WTC11 (cell line): ENCODE measurements at places on chromosomes 2 and 18. TPM values are rescaled to one million over a fixed set of nuclear protein-coding genes. Genes with fewer than 3 reads are reported as not detected.

DNA sequence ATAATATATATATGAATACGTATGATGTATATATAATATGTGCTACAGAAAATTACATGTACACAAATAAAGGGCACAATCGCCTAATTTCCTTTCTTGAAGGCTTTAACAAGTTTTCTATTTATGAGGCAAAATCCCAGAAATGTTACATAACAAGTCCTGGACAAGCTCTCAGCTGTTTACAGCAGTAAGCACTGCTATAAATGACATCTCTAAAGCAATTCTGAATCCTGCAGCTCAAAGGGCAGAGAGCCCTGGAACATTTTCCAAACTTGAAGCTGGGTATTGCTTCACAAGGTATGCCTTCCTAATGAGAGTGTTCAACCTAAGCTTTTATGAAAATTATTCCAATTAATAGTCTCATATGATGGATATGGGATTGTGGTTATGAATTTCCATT lies 222.3 kb upstream of the GCFC2 start:
- no peak for DNase-seq

Gene GAREM2
- 17.4 to 18.9 TPM (median 17.6 TPM) in 3 replicates for total RNA-seq

Gene NYAP2
- not detected in 3 replicates for total RNA-seq

Gene TBR1
- total RNA-seq, result not detected in 3 replicates

Gene REG3A
- 0.37 TPM in 1 of 3 replicates, not detected in the others for total RNA-seq

DNA sequence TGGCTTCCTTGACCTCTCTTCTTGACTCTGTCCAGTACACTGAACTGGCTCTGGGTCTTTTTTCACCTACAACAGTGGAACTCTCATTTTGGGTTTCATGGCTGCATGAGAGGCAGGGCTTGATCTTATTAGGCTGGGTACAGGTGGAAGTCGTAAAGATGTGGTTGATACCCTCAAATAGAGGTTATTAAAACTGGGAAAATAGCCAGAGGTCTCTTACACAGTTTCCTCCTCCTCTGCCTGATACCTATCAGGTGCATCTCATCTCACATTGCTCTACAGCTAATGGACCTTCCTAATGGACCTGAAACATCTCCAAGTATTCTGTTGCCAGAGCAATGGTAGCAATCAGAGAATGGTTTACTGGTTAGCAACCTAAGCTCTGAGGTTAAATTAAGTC lies 231.8 kb downstream of the ETAA1 start:
- DNase-seq, result no peak

DNA sequence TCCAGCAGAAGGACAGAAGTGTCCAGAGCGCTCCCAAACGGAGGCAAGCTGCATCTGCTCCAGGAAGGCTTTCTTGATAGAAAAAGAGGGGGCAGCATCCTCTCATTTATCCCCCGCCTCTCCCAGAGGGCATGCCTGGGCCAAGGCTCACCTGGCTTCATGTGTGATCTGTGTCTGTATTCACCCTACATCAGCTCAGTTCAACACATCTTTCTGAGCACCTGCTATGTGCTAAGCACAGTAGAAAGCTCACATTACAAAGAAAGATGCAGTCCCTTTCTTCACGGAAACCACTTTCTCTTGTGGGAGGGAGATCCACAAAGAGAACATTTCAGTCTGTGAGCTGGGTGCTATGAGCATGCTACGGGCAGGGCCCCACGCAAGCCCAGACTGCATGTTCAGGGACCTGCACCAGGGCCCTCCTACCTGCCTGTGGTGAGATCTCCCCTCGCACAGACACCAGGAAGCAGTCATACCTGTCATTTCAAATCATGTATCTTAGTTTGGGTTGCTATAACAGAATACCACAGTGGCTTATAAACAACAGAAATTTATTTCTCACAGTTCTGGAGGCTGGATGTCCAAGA lies 90.7 kb downstream of the PDCL3 start:
- DNase-seq, result no peak

- DNase-seq, result no peak
These were observed 253.2 kb upstream of the SP5 start for GRCh38 chr2:170461889-170462288.

GRCh38 chr2:219230059-219230540 lies 494 bp downstream of the ANKZF1 start:
- DNase-seq, result peak; percentile 45

GRCh38 chr2:60463249-60463648 lies 90.2 kb downstream of the BCL11A start:
- no peak for DNase-seq

GRCh38 chr2:147603447-147603846 lies 241.4 kb upstream of the ACVR2A start:
- no peak for DNase-seq
